ENCODE measurements at places on chromosomes 5 and 9.

DNA sequence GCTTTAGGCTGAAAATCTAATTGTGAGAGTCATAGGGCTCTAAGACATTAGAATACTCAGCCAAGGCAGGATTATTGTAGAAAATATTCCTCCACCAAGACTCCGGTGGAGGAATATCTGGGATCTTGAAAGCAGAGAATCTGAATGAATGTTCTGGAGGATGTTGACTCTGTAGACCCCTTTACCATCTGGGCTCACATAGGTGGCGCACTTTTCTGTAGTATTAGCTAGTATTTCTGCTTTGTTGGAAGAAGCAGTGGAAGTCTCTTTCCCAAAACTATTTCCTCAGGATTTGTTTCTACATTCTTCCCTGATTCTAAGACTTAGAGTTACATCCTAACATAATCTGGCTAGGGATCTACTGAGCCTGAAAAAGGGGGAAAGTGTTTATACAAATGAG is 752.4 kb upstream of the SEMA6A start:
- DNase-seq, result no peak

- DNase-seq, result no peak
Measured at GRCh38 chr5:50655067-50655809, 11.2 kb upstream of the PARP8 start.

GRCh38 chr5:36153298-36153677 is 1.4 kb downstream of the SKP2 start:
- no peak for DNase-seq

DNA sequence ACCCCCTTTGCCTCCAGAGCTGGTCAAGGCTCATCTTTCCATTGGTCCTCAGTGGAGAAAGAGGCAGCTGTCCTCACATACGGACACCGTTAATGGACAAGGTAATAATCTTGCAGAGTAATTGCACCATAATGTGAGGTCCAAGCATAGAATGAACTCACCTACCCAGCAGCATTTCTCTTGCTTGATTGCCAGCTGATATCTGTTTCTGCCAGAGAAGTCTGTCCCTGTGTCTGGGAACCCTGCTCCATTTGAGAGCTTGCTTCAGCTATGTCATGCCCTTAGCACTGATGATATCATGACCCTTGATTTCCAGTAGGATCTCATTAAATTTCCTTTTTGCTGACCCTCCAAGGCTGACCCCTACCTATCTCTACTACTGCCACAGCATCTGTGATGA is 154.6 kb downstream of the PIK3R1 start:
- no peak for DNase-seq

- no peak for DNase-seq
Measured at GRCh38 chr9:97773091-97773490, 76.0 kb upstream of the XPA start.

DNA sequence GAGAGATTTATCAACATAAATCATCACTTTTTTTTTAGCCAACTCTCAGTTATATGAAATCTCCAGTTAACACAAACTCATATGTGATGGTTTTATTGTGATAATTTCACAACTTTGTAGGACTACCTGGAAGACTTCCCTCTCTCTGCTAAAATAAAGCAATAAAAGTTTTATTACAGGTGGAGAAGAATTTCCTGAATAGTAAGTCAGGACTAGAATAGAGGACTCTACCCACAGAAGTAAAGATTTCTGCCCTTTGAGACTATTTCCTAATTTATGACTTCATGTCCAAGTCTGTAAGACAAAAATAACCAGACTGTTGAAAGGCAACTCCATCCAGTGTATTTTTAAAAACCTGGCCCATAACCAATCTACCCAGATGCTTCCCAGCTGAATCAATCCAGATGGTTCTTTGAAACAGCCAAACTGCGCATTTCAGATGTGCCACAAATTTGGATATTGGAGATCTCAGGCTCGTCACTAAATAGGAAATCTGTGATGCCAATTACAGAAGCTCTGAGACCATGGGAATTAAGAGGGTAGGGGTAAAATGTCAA is 234.0 kb upstream of the NMUR2 start:
- DNase-seq, result no peak

DNA sequence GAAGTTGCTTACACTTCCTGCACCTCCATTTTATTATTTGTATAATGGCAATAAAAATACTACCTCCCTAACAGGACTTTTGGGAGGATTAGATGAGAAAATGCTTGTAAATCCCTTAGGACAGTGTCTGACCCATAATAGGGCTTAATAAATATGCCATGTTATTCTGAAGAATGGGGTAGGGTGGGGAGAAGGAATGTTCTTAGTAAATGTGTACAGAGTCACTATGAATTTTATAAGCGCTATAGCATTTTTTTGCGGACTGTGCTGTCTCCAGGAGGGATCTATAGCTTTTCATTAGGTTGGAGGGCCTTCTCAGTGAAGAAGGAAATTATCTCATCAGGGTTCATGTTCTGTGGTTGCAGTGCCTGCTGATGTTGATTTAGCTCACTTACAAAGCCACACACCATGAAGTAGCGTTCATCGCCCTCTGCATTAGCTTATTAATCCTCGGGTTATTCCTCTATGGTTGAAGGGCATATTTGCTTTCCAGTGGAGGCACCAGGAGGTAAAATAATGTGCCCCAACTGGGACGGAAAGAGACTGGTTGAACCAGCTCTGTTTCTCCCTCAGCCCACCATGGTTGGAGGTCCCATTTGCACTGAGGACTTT is 497.1 kb downstream of the ARHGEF28 start:
- no peak for DNase-seq

DNA sequence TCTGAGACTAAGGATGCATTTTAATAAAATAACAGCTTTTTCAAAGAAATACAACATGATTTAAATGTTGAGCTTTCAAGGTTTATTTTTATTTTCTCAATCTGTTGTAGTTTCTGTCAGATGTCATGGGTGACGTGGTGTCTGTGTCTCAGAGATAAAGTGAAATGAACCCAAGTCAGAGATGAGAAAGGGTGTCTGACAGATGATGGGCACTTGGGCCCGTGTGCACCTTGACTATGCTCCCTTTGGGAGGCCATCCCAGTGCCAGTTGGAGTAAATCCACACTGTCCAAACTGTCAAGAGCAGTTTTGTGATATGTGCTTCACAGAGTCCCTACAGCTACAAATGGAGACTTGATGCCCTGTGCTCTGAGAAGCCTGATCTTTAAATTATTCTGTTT is 536.9 kb upstream of the FAM174A start:
- no peak for DNase-seq

DNA sequence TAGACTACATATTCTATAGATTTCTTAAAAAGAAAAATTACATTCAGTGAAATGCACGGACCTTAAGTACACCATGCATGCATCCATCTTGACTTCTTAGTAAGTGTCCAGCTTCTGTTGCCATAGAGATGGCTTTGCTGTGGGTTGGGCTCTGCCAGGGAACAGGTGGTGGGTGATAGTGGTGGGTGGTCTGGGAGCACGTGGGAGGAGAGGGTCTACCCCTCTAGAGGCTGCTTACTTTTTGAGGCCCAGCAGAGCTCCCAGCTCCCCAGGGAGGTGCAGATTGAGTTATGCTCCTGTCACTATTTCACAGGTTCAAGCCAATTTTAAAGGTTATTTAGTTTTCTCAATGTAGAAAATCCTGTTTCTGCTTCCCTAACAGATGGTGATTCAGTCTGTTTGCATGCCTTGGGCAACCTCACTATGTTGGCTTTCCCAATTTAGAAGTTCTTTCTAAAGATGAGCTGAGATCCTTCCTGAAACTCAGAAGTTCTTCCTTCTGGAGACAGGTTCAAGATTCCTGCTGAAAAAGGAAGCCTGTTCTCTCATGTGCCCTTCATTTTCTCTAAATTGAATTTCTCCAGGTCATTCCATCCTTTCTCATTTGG is 107.4 kb upstream of the LHFPL2 start:
- no peak for DNase-seq

DNA sequence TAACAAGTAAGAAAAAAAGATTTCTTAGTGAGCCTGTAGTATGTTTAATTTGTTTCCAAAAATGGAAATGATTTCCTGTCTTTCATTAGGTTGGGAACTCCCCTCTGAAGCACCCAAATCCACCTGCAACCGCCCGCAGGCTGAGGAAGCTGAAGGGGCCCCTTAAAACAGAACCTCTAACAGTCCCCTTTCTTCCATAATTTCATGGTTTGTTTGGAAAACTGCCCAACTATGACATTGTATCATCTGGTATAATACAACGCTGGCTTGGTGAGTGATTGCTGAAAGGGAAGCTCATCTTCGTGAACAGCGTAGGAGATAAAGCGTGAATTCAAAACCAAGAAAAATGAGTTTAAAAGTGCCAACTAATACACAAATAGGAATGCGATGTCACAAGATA is 215.5 kb downstream of the FSTL4 start:
- no peak for DNase-seq

GRCh38 chr5:153081385-153081784 is 409.1 kb upstream of the GRIA1 start:
- DNase-seq, result no peak

DNA sequence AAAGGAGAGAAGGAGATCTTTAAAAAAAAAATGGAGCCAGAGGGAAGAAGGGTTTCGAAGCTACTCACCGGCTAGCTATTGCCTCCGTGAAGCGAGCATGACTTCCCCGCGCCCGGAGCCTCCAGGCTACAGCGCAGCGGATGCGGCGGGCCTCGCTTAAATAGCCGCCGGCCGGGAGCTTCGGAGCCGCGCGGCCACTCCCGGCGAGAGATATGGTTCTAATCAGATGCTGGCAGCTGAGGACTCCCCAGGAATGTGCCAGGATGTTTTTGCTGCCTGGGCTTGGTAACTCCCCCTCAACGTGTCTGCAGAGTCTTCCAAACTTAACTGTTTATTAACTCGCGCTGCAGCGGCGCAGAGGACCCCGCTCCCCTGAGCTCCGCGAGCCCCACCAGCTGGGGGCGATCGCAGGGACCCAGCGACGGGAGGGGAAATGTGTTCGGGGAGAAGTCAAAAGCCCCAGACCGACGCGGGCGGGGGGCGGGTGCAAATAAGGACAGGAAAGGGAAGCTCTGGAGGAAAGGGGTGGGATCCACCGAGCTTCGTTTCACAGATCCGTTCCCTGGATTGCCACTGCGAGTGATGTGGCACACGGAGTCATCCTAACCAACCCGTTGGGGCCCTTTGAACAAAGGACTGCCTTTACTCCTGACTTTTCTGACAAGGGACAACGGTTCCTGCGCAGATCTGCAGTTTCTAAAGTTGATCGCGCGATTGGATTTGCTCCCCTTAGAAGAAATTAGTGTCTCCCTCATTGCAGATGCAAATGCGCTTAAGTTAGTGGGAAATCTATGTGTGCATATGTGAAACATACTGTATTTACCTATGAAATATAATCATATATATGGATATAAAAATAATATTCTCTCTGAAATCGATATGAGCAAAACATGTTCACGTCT is at the start of gene DAB2:
TSS of gene DAB2 (minus strand) at position 245 of the 902 bp plus-strand sequence. CDS start 30,660 bp downstream, outside the sequence.
- DNase-seq, result no peak

GRCh38 chr5:127003798-127004495 is 26.4 kb downstream of the MARCHF3 start:
- DNase-seq, result no peak

GRCh38 chr9:98097836-98098235 is 21.2 kb downstream of the TRIM14 start:
- no peak for DNase-seq

DNA sequence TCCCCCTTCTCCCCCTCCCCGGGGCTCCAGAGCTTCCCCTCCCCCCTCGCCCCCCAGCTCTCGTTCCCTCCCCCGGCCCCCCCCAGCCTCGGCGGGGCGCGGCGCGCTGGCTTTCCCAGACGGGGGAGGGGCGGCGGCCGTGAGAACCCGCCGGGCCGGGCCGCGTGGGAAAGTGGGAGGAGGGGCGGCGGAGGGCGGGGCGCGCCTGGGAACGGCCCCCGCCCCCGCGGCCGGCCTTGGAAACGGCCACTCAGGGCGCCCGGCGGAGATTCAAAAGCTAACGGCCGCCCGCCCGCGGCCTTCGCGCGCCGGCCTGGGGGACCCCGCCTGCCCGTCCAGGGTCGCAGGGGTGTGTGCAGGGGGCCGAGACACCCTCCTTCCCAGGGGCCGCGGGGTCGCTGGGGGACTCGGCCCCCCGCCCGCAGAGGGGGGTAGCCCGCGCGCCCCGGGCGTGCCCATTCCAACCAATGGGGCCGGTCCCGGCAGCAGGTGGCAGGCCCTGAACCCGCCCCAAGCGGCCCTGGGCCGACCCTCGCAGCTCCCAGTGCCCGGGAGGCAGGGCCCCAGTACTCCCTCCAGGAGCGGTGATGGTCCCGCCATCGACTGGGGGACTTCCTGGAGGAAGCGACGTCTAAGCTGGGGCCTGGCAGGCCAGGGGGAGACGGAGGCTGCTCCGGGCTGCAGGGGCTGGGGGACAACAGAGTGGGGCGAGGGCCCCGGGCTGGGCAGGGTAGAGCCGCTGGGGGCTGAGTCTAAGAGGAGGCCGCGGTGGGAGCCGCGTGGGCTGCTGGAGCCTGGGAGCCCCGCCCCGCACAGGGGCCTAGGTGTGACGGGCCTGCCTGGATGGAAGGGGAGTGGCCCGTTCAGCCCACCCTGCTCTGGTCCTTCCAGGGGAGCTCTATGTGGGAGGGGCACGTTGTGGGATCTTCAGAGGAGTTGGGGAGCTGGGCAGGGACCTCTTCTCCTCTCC is 14.2 kb upstream of the NRARP start:
- no peak for DNase-seq

GRCh38 chr9:36423206-36423605 is 23.1 kb upstream of the RNF38 start:
- no peak for DNase-seq

GRCh38 chr9:27304521-27304920 is 7.6 kb upstream of the EQTN start:
- no peak for DNase-seq

DNA sequence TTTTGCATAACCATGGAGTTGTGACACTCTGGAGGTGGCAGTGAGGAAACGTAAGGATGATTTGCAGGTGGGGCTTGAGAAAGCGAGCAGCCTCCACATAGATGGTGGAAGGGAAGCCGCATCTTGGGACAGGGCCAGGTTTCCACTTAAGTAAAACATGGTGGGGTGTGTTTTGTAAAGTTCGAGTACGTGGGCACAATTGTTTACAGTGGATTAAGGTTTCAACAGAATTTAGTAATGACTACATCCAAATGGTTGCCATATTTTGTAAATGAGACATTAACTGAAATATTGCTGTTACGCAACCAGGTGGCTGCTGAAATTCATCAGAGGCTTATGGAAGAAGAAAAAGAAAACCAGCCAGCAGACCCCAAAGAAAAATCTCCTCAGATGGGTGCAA is 85.4 kb upstream of the IL7R start:
- no peak for DNase-seq

GRCh38 chr9:700365-701282 is 140.9 kb upstream of the DMRT1 start:
- no peak for DNase-seq

- no peak for DNase-seq
Measured at GRCh38 chr9:135357863-135358551, 121.6 kb upstream of the PPP1R26 start.

DNA sequence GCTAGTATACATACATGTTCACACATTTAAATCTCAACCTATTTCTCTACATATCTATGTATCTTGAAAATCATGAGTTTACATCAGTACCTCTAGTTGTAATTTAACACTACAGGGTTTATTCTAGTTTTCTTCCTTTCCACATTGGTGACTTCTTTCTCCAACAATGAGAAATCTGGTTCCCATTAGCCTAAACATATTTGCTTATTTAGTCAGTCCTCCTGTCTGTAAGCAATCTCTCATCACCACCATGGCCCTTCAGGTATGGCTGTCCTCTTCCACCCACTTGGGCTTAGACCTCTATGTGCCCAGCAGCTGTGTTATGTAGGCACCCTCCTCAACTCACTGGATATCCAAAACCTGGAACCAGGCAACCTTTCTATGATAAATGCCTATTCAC is 8.0 kb upstream of the SPATA31D1 start:
- DNase-seq, result no peak

GRCh38 chr5:167242701-167243100 is 1048.7 kb upstream of the WWC1 start:
- no peak for DNase-seq

- DNase-seq, result no peak
Measured at GRCh38 chr5:164012371-164012770, 507.0 kb downstream of the MAT2B start.

Measured in NK-92 treated with Interleukin-12 subunit alpha and Interleukin-12 subunit beta, amount 100 ng/mL, for 24 hours (cell line).